Stimulated activated CD8-positive, alpha-beta memory T cell treated with anti-CD3 and anti-CD28 coated beads, Interleukin-4, amount 100 ng/mL, for 1 hour (primary cell): ENCODE measurements at places on chromosomes 7 and 10.

DNA sequence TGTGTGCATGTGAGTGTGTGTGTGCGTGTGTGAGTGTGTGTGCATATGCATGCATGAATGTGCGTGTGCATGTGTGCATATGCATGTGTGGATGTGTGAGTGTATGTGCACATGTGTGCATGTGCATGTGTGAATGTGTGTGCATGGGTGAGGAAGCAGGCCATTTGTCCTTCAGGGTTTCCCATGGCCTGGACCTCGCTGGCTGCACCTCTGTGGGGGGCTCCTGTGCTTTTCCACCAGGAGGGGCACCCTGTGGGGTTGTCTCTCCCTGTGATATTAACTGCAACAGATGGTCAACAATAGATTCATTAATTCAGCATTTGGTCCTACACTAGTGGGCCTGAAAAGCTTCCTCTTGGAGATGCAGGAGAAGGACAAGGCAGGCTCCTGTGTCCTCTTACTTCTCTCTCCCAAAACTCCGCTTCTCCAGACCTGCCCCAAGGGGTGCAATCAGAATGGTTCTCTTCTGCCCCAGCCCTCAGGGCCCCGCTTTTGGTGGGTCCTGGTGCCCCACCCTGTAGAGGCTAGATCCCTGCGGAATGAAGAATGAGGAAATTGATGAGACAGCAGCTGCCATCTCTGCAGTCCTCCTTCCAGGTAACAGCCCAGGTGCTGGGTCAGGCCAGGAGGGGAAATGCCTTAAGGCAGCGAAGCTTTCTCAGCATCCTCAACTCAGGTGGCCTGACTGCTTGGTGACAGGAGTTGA, 41.5 kb upstream of the NUB1 start:
- DNase-seq: no peak

DNA sequence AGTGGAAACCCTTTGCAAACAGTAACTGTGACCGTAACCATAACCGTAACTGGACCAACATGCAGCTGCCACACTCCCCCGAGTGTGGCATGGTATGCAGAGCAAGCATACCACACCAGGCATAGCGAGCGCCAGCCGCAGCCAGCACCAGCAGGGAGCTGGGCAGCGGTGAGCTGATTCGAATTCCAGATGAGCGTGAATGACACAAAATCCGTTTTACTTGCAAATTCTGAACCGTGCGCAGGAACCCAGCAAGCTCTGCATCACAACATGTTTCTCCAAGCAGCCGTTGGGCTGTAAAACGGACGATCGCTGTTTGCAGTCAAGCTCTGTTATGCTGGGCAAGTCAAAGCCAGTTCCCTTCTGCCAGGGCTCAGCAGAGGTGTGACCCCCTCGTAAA, 111.1 kb downstream of the OAT start:
- DNase-seq: no peak

DNA sequence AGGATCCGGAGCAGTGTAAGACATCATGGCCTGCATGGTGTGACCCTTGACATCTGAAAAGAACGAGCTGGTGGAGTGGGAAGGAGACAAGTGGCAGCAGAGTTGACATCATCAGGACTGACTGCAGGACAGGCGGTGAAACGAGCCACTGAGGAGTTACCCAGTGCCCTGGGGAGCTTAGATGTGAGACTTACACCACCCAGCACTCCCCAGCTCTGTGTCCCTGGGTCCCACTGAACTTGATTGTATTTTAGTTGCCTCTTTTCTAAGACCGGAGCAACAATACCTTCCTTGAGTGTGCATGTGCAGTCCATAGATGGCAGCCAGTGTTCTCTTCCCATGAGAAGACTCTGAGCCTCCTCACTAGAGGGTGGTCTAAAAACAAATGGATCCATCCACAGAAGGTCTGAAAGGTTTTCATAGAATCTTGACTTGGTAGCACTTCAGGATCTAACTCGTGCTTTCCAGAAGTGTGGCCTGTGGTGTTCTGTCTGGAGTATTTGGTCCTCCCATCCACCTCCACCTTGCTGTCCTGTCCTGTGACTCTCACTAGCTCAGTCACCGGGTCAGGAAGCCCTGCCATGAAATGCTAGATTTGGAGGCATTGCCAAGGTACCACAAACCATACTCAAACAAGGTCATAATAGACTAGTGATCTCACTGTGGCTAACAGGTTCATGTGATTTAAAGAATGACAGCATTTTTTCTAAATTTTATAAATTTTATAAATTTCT, 59.0 kb downstream of the IKZF1 start:
- DNase-seq: no peak

- DNase-seq: no peak
Observed at GRCh38 chr7:98520356-98520951, 96.6 kb upstream of the NPTX2 start.

DNA sequence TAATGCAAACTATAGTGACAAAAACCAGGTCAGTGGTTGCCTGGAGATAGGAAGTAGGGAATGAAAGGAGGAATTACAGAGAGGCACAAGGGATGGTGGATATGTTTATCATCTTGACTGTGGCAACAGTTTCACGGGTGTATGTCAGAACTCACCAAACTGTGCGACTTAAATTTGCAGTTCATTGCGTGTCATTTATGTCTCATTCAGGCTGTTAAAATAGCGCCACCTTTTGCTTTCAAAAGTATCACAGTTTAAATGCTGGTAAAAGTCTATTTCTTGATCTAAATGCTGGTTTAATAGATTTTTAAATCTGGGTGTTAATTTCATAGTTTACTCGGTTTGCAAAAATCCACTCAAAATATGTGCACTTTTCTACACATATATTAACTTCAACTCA, 51.0 kb downstream of the PTTG1IP2 start:
- no peak for DNase-seq

GRCh38 chr7:2524808-2525657, 5.5 kb downstream of the LFNG start:
- DNase-seq: no peak

GRCh38 chr10:103111031-103111917, 81.8 kb downstream of the NT5C2 start:
- DNase-seq: no peak

GRCh38 chr7:148982654-148983199, 45.6 kb downstream of the PDIA4 start:
- DNase-seq: no peak

GRCh38 chr7:36562121-36562520, 162.2 kb downstream of the AOAH start:
- no peak for DNase-seq

DNA sequence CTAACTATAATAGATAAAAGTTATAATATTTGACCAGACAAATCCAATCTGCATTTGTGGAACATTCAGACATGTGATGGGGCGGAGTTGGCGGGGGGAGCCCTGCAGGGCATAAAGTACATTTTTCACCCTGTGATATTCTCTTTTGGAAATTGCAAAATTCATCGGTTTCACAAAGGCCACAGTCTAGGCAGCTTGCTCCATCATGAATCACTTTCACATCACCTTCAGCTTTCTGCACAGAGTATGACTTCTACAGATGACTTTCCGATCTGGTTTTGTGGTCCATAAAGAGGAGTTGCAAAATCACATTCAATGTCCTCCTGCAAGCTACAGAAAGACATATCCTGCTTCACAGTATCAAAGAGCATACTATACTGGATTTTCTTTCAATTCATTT, 51.4 kb upstream of the APBB1IP start:
- no peak for DNase-seq

DNA sequence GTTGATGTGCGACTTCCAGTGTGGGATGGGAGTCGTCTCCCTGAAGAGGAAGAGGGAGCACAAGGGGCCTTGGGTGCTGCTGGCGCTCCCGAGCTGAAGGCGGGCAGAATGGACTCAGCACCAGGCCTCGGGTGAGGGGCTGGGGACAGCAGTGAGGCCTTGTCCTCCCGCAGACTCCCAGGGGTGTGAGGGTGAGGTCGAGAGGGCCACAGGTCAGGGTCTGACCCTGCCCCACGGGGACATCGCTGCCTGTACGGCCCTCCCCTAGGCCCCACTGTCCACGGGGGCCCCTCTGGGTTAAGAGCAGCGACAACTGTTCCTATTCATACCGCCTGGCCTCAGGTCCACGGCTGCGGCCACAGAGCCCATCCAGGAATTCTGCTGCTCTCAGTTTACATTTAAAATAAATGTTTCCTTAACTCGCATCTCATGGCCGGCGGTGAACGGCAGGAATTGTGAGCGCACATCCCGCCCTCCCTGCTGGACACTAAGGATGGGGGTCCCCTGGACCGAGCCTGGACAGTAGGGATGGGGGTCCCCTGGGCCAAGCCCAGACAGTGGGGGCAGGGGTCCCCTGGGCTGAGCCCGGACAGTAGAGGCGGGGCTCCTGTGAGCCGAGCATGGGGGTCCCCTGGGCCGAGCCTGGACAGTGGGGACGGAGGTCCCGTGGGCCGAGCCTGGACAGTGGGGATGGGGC, 61.7 kb downstream of the PDGFA start:
- DNase-seq: no peak

DNA sequence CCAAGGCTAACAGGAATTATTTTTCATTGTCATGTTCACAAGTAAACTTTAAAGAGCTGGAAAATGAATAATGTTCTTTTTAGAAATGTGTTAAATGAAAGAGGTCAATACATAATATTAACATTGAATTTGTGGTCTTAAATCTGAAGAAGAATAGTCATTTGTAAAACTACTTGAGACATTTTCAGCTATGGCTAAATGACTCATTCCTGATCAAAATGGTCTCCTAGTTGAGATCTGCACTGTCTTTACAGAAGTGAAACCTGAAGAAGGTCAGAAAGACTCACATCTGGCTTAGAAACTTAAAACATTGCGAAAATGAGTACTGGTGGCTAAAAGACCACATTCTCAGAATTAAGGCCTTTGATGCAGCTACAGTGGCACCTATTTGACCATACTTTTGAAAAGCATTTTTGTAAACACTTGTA, 5.9 kb downstream of the PIK3CG start:
- no peak for DNase-seq

GRCh38 chr7:106071356-106071998, 40.6 kb downstream of the SYPL1 start:
- DNase-seq: no peak

DNA sequence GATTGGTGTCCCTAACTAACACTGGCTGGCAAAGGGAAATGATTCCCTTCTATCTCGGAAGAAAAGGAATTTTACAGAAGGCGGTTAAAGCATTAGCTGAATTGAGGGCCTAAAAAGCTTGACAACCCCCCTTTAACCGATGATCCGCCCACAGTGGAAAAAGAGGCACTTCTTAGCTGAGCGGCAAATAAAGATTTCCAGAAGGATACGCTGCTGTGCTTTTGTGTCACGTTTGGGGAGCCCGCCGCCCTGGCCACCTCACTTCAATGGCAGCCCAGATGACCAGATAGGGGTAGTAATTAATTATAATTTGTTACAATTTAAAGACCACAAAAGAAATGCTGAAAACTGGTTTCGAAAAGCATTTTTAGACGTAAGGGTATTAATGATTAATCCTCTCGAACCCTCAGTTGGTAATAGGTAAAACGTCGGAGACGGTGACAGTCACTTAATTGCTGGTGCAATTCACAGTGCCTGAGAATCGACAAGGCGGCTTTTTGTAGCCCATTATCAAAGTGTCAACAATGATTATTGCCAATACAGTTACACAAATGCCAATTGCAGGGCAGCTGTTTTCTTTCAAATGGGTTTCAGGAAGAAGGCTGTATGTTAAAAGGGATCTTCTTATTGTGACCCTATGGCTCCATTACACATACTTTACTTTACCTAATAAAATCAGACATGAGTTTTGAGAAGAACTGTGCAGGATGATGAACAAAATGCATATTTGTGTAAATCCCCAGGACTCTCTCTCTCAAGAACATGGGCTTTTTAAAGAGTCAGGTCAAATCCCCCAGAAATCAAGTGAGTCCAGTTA, 154.1 kb downstream of the PIP4K2A start:
- no peak for DNase-seq

GRCh38 chr10:17835688-17836087, 26.5 kb downstream of the MRC1 start:
- no peak for DNase-seq

DNA sequence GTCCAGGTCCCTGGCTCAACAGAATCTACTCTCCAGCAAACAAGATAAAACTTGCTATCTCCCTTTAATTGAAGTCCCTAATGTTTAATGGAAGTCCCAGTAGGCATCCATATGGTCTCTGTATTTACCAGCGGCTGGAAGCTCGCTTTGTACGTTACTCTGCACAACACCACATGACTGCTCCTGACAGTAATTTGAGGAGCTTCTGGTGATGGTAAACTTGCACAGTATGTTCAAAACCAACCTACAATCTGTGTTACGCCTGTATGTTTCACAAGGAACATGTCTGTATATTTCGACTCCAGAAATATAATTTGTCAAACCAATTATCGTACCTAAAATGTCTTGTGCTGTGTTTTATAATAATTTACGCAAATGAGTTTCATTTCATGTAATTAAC, 4.4 kb upstream of the TECPR1 start:
- DNase-seq: no peak

DNA sequence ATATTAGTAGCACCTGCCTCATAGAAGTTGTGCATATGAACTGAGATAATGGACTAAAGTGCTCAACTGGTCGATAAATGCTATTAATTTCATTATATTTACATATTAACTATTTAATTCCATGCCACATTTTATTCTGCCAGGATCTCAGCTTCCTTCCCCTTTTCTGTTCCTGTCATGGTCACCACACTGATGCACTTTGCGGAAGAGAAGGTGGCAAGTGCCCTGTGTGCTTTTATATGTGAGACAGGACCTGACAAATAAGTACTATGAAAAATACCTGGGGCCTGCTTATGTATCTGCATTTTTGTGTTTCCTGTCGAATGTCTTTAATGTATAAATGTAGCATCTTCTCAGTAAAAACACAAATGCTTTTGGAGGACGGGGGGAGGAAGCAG, 12.2 kb downstream of the ATP6V0E2 start:
- no peak for DNase-seq

GRCh38 chr7:54426406-54426805, 115.8 kb upstream of the VSTM2A start:
- no peak for DNase-seq

DNA sequence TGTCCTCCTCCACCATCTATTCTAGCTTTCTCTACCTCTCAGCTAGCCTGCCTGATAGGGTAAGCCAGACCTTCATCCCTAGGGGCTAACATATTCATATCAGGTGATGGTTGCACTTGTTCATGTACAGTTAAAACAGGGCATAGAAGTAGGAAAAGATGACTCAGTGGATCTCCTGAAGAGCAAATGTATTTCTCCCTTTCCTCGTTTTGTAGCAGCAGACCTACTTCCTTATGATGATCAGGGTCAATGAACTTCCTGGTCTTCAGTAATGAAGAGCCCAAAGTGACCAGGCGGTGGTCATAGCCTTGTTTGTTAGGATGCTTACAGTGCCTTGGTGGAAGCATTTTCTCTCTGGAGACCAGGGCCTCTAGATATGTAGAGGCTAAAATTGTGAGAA, 6.3 kb downstream of the LIPJ start:
- no peak for DNase-seq
